ENCODE measurements at places on chromosomes 3 and 15.

DNA sequence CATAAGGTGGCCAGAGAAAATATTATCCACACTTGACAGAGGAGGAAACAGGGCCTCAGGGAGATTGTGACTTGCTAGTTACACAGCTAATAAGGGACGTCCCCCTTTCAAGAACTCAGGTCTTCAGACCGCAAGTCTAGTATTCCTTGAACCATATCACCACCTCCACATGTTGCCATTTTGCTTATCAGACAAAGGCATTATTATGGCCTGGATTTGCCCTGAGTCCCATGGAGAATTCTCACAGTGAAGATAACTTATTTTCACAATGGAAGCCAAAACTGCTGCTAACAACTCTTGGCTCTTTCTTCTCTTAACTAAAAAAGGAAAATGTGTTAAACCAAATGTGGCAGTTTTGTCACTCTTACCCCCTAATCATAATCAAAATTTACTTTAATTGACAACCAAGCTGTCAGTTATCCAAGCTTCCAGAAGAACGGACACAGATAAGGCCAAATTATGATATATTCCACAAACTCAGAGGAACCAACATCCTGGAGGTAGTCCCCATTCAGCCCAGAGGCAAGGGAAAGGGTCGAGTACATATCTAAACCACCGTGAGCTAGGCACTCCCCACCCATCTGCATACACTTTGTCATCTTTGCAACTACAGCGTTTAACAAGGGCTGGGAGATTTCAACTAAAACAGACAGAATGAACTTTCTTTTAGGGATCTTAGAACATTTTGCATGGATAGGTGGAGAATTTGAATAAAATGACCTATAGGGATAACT is 63.6 kb upstream of the THBS1 start:
- DNase-seq = no peak

DNA sequence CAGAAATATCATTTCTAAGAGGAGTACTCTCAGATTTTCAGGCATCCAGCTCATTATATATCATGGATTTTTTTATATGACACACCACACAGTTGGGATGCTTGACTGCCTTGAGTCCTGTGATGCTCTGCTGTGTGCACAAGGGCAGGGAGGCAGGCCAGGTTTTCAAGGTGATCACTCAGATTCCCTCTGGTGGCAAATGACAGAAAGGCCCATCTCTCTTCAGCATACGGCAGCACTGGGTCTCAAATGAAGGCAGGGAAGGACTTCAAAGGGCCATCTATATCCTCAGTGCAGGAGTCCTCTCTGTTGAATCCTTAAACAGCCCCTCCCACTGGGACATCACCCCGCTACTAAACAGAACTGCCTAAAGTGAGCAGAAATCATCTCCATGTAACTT is 54.8 kb upstream of the MYO5C start:
- DNase-seq = no peak

DNA sequence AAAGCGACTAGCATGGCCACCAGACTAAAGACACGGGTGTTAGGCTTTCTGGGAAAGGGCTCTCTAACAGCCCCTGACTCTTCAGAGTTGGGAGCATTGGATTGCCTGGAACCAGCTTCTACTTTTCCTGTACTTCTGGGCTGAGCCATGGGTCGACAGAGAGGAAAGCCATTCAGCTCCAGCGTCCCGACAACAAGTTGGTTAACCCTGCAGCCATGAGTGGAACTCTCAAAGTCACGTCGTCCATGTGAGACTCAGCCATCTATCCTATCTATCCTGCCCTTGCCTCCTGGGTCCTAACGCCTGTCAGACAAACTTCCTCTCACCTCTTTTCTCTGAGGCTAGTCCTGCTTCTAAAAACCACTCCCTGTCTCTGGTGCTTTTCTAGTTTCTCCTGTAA is 32.6 kb upstream of the TBC1D5 start:
- no peak for DNase-seq

- no peak for DNase-seq
Observed at GRCh38 chr15:62578546-62578945, 413.5 kb upstream of the C2CD4B start.

DNA sequence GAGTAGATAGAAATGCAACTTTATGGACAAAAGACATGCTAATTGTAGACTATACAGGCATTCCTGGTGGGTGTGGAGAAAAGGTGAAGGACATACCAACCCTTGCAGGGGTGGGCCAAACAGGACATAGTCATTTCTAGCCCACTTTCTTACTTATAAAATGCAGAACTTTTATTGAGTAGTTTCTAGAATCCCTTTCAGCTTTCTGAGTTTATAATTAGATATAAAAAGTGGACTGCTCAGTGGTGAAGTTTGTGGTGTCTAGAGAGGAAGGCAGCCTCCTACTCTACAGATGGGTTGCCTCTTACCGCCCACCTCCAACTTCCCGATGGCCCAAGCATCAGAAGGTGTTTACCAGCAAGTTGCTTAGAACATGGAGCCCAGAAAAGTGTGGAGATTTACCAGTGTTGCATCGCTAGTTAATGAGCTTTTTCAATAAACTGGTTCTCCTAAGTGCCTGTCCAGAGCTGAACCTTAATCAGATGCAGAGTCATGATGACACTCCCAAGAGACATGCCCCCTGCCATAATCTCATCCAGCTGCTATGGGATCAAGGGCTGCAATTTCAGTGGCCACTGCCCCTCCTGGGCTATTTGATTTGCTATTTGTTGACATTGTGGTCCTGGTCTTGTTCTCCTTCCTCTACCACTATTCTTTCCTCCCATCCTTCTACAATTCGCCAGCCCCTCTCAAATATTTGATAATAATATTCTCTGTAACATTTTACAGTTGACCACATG is 77.5 kb upstream of the STRIT1 start:
- DNase-seq = no peak

DNA sequence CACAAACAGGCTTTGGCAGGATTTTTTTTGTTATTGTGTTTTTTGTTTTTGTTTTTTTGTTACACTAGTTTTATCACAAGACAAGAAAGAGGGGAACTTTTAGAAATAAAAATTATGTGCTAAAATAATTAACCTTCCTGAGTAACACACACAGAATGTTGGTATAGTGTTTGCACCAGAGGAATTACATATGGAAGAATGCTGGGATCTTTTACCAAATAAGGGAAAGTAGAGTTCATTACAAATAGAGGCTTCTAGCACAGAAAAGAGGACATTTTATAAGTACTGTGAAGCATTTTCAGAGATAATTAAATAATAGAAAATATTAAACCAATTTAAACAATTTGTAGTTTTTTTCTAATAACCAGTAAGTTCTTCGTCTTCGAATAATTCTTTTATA is 116.0 kb downstream of the IGF1R start:
- no peak for DNase-seq

- DNase-seq = no peak
Observed at GRCh38 chr3:132709761-132710160, 12.4 kb downstream of the NPHP3 start.

DNA sequence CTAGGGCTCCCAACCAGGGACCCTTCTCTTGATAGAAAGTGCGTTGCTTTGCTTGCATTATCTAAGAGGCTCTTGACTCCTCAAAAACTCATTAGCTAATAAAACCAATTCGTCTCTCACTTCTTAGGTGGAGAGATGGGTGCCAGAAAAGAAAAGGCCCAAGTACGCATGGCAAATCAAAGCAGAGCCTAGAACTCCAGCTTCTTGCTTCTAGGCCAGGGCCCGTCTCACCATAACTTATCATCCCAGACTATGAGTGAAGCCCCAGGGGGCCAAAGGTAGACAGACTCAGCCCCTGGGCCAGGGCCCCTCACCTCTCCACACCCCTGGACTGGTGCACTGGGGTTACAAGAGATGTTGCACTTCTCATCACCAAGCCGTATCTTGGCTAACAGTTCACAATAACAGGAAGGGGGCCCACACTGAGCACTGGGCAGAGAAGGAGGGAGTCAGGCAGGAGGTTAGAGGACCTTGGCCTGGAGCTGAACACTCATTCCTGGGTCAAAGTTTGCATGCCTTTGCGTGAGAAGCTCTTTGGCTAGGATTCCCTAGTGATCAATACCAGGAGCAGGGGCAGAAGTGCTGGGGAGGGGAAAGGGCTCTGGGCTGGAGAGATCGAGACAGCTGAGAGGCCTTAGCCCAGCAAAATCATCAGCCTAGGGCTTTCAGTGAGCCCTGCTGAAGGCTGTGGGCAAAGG is 5.4 kb upstream of the CYP1A1 start:
- no peak for DNase-seq

DNA sequence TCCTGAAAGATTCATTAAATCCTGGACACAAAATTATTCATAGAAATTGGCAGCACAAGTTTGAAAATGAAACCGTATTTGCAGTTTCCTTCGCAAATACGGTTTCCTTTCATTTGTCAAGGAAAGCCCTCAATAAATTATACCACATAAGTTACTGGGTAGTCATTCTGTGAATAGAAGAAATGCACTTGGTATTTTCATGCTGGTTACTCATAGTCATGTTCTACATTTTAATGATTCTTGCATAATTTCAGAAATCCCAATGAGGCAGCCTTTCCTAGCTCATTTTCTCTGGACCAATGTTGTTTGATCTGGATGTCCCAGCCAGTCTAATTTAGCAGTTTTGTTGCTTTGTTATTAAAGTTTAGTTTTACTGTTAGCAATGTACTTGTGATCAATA is 43.2 kb downstream of the MINAR1 start:
- no peak for DNase-seq

- DNase-seq = no peak
Observed at GRCh38 chr15:81765816-81766215, 280.0 kb downstream of the MEX3B start.

GRCh38 chr15:56174649-56175048 is 69.0 kb downstream of the RFX7 start:
- DNase-seq = no peak

- no peak for DNase-seq
Observed at GRCh38 chr15:43251871-43252250, 14.9 kb downstream of the TGM5 start.

DNA sequence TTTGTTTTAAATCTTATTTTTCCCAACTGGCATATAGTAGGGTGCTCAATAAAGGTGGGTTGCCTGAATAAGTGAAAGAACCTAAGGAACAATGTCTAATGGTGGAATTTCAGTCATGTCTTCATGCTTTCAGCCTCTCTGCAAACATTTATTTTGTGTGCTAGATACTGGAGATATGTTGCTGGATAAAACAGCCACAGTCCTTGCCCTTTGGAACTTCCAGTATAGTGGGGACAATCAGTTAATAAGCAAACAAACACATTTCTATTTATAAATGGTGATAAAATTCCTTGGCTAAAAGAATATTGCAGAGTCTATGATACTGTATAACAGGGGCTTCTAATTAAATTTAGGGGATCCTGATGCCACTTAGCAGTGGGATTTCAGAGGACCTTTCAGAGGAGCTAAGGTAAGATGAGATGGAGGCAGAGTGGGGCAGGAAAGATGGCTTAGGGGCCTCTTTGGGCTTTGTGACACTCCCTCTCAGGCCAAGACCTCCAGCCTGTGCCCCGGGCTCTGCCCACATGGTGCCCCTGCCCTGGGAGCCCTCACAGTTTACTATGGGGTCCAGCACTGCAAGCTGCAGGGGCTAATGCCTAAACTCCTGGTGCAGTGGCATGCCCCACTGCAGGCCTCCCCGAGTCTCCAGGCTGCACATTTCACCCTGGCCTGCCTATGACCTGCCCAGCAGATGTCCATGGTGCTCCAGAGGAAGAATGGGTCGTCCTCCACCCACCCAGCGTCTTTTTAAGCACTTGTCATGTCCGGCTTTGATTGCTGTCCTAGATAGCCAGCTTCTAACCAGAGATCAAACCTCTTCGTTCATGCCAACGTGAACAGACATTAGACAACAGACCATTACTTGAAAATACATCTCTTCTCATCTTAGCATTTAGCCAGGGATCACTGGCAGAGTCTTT is 61.6 kb upstream of the PRR23C start:
- DNase-seq = no peak

DNA sequence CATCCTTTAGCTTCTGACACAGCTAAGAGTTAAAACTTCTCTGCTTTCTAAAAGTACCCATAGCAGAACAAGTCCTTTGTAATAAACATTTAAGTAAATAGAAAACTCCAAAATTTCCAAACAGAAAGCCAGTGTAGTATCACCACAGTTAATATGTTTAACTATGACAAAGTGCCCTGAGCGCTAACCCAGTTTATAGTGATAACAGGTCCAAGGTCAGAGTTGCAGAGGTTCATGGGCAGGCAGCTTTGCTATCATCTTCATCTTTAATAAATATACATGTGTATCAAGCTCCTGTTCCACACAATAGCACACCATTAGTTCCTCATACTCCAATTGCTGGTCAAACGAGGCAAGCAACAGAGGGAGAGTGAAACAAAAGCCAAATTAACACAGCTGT is 12.4 kb upstream of the TOP2B start:
- DNase-seq = no peak

- no peak for DNase-seq
Observed at GRCh38 chr3:125107861-125108567, 52.2 kb upstream of the HEG1 start.

GRCh38 chr3:36591959-36592358 is 172.4 kb downstream of the DCLK3 start:
- DNase-seq = no peak

DNA sequence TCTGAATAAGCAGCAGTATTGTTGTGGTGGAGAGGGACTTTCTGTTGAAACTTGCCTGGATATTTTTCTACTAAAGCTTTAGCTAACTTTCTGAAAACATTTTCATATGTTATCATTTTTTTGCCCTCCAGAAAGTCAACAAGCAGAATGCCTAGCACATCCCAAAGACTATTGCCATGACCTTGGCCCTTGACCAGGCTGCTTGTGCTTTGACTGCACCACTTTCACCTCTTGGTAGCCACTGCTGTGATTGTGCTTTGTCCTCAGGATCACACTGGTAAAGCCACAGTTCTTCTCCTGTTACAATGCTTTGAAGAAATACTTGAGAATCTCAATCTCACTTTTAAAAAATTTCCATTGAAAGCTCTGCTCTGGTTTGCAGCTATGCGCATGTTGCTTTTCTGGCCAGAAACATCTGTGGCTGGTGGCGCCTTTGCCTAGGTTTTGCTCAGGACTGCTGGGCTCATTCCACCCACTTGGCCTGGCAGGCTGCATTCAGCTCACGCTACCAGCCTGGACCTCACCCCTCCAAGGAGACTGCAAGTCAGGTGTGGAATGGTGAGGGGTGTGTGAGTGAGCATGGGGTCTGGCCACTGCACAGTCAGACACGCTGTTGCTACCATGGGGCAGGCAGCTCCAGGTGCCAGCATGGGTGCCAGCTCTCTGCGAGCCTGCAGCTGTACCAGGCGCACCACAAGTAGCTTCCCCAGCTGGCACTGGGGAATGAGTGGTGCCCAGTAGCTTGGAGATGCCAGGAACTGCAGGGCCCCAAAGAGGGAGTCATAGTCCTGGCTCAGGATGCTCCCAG is 89.8 kb upstream of the TNFSF10 start:
- DNase-seq = no peak

Data from stimulated activated CD8-positive, alpha-beta memory T cell treated with anti-CD3 and anti-CD28 coated beads, Interleukin-2, amount 100 ng/mL, for 1 hour (primary cell).